ENCODE measurements at places on chromosomes 11 and 22. TPM values are rescaled to one million over a fixed set of nuclear protein-coding genes. Genes with fewer than 3 reads are reported as not detected.

DNA sequence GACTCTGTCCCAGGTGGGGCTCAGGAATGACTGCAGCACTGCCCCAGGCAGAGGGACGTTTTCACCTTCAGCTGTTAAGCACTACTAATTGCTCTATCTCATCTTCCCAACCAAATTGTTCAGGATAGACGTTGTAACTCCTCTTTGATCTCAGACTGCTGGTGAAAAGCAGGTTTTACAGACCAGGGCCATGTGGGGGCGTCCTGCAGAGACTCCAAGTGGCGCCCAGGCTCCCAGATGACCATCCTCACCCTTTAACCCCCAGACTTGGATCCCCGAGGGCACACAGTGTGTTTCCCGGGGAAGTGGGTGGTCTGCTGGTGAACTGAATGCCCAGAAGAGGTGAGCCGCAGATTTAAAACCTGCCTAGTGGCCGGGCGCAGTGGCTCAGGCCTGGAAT lies 23.9 kb downstream of the FADD start:
- no peaks in the 10 kb centered on the region for H3K27me3 ChIP-seq
- DNase-seq, result no peak
- H3K36me3 ChIP-seq, result no peaks in the 10 kb centered on the region
- H3K4me1 ChIP-seq, result peaks cover 11% of the 10 kb centered on the region
- no peak overlapping the region for H3K4me3 ChIP-seq
- no peak overlapping the region for H3K27ac ChIP-seq

- H3K36me3 ChIP-seq, result no peaks in the 10 kb centered on the region
- no peak for DNase-seq
- no peak overlapping the region for H3K27ac ChIP-seq
- H3K27me3 ChIP-seq, result no peaks in the 10 kb centered on the region
- no peak overlapping the region for H3K4me3 ChIP-seq
These were observed 13.4 kb upstream of the HYLS1 start for GRCh38 chr11:125873881-125874555.

- H3K4me1 ChIP-seq, result no peaks in the 10 kb centered on the region
- H3K36me3 ChIP-seq, result no peaks in the 10 kb centered on the region
- no peak overlapping the region for H3K4me3 ChIP-seq
- no peak overlapping the region for H3K27ac ChIP-seq
These were observed 3.0 kb downstream of the OR8D1 start for GRCh38 chr11:124310721-124311120.

DNA sequence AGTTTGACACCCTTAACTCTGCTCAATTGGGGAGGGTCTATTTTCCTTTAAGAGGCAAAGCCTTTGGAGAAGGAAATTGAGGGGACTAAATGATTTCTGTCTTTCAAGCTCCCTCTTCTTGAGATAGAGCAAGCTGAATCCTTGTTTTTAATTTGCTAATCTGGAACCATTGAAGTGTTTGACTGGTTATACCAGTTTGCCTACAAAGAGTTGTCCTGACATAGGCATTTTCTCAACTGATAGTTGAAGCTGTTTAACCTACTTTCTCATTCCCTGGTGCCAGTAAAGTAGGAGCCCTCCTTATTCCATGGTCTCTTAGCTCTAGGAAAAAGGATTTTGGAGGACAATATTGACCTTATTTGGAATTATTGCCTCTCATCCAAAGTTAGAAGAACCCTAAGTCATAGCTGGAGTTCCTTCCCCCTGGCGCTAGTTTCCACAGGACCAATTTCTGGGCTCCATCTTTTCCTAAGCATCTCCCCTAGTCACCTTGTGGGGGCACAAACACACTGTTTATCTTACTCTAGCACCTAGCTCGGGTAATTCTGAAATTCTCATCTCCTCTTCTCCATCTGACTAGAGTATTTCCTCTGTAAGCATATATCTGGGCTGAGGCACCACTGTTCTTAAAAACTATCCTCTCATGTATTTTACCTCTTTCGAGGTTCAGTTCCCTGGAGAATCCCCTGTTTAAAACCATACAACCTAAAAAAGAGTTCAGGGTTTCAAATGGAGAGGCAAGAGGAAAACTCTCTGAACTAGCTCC lies 7.4 kb downstream of the ZDHHC5 start:
- H3K27me3 ChIP-seq, result no peaks in the 10 kb centered on the region
- no peaks in the 10 kb centered on the region for H3K4me1 ChIP-seq
- DNase-seq, result no peak
- peaks cover 15% of the 10 kb centered on the region for H3K36me3 ChIP-seq

- no peak for DNase-seq
- H3K4me3 ChIP-seq, result no peak overlapping the region
- no peaks in the 10 kb centered on the region for H3K4me1 ChIP-seq
- no peaks in the 10 kb centered on the region for H3K36me3 ChIP-seq
- no peaks in the 10 kb centered on the region for H3K27me3 ChIP-seq
These were observed 37.6 kb downstream of the CYB5R2 start for GRCh38 chr11:7635708-7636107.

GRCh38 chr11:9231848-9232177 lies 33.3 kb downstream of the DENND5A start:
- DNase-seq, result no peak
- H3K4me3 ChIP-seq, result peak overlapping the region; percentile 50
- H3K36me3 ChIP-seq, result no peaks in the 10 kb centered on the region
- no peak overlapping the region for H3K27ac ChIP-seq
- H3K27me3 ChIP-seq, result peaks cover 13% of the 10 kb centered on the region

DNA sequence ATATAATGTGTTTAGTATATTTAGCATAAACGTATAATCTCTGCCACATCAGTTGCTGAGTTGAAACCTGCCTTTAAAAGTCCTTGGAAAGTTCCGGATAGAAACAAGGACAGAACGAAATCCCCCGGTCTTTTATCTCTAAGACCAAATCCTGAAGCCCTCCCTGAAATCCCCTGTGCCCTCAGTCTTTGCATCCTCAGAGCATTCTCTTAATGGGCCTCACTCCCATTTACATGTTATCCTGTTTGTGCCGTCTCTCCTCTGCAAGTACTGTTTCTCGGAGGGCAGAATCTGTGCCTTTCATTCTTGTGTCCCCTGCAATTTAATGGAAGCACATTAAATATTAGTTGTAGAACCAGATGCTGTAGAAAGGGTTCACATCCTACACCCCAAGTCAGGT lies 56.0 kb downstream of the ZNRF3 start:
- no peak overlapping the region for H3K27ac ChIP-seq
- no peak overlapping the region for H3K4me3 ChIP-seq
- no peaks in the 10 kb centered on the region for H3K27me3 ChIP-seq
- DNase-seq, result no peak
- H3K4me1 ChIP-seq, result peaks cover 4% of the 10 kb centered on the region
- no peaks in the 10 kb centered on the region for H3K36me3 ChIP-seq

DNA sequence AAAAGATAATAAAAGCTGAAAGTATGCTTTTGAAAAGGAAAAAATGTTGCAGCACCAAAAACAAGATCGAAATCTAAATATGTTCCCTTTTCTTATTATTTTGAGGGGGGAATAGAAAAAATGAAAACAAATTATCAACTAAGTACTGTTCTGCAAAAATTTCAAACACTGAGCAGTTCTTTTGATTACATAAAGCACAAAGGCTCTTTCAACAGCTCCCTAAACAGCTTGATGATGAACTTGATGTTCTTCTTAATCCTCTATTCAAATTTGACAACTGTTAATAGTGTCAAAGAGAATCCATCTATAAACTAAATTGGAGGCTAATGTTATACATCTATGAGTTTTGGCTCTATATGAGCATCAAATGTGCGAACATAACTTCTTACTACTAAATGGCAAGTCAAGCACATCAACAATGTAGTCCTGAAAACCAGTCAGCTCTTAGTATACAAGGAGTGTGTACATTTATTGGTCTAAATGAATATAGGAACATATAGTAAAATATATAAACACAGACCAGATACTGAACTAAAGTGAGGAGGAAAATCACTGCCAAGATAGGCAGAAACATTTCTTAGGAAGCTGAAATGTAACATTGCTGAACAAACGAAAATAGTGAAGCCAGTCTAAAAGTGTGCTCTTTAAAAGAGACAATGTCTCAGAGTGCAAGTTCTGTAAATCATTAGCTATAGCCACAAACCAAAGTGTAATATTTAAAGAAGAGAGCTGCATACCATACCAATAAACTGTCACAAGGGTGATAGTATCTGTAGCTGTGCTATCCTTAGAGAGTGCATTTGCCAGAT lies 94.3 kb downstream of the SOX6 start:
- no peaks in the 10 kb centered on the region for H3K4me1 ChIP-seq
- no peaks in the 10 kb centered on the region for H3K36me3 ChIP-seq
- H3K4me3 ChIP-seq, result no peak overlapping the region
- no peak for DNase-seq

- H3K27ac ChIP-seq, result no peak overlapping the region
- DNase-seq, result no peak
- H3K4me1 ChIP-seq, result no peaks in the 10 kb centered on the region
- no peak overlapping the region for H3K4me3 ChIP-seq
These were observed 50.1 kb downstream of the MUC6 start for GRCh38 chr11:986270-986951.

- H3K27me3 ChIP-seq, result no peaks in the 10 kb centered on the region
- no peak overlapping the region for H3K27ac ChIP-seq
- H3K4me1 ChIP-seq, result peaks cover 8% of the 10 kb centered on the region
- DNase-seq, result no peak
These were observed 26.9 kb upstream of the SCUBE1 start for GRCh38 chr22:43370036-43370435.

GRCh38 chr22:47295982-47296381 lies 533.5 kb downstream of the TBC1D22A start:
- H3K27ac ChIP-seq, result no peak overlapping the region
- H3K27me3 ChIP-seq, result no peaks in the 10 kb centered on the region
- no peaks in the 10 kb centered on the region for H3K4me1 ChIP-seq
- H3K36me3 ChIP-seq, result no peaks in the 10 kb centered on the region

DNA sequence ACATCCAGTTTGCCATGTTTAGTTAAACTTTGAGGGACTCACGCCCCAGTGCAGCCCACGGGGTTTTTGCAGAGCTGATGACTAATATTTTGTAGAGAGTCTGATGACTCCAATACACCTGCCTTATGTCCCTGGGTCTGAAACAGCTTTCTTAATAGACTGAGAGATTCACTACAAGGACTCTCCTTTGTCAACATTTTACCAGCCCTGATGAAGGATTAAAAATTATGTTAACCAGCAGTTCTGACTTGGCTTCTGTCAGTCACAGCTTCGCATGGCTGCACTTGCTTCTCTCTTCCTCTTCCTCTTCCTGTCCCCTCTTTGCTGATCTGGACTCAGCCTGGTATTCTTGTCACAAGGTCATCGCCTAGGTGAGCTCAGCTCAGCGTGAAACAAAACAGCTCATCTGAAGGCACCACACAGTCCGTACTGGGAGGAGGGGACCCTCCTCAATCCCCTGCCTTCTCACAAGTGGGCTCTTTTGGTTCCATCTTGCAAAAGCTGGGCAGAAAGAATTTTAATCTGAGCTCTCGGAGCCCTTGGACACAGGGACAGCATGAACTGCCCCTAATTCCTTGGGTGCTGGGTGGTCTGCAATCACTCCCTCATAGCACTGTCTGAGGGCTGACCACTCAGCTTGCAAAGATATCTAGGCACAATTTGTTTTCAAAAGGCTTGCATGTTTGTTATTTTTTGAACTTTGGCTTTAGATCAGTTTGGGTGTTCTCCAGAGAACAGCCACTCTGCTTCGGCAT lies 38.1 kb upstream of the POU2AF1 start:
- DNase-seq, result no peak
- no peaks in the 10 kb centered on the region for H3K4me1 ChIP-seq
- H3K4me3 ChIP-seq, result no peak overlapping the region
- no peaks in the 10 kb centered on the region for H3K27me3 ChIP-seq
- H3K36me3 ChIP-seq, result no peaks in the 10 kb centered on the region
- H3K27ac ChIP-seq, result no peak overlapping the region

DNA sequence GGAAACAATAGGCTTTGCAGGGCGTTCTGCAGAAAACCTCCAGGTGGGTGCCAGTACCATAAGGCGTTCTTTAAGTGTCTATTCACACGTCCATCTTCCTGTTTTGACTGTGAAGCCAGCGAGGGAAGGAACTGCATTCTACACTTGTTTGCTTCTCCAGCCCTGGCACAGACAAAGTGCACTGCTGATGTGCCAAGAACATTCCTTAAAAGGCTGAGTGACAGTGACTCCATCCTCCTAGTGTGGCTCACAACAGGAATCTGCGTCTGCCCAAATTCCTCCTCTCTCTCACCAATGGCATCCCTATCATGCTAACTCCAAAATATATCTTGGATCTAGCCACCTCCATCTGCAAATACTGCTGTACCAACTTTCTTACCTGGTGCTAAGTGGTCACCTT lies 407.4 kb upstream of the SYN3 start:
- no peaks in the 10 kb centered on the region for H3K36me3 ChIP-seq
- no peak for DNase-seq

DNA sequence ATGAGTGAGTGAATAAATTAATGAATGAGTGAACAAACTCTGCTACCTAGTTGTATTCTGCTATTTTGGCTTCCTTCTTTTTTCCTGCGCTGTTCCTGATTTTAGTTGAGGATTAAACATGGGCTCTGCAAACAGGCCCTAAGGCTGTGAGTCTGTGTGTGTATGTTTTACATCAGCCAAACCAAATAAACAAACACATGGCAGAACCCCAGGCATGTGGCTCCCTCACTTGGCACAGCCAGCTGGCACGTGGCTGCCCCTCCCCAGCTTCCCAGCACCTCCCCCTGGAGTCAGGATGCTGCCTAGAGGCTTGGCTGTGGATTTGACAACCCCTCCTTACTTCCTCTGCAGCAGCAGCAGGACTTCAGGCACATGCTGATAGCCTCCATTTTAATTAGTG lies 593.2 kb downstream of the INSC start:
- H3K27me3 ChIP-seq, result no peaks in the 10 kb centered on the region
- no peak for DNase-seq
- H3K27ac ChIP-seq, result no peak overlapping the region
- H3K4me1 ChIP-seq, result peaks cover 9% of the 10 kb centered on the region
- H3K36me3 ChIP-seq, result no peaks in the 10 kb centered on the region

- H3K27me3 ChIP-seq, result no peaks in the 10 kb centered on the region
- H3K4me1 ChIP-seq, result no peaks in the 10 kb centered on the region
- H3K36me3 ChIP-seq, result no peaks in the 10 kb centered on the region
- H3K4me3 ChIP-seq, result no peak overlapping the region
These were observed 42.3 kb upstream of the HMGXB4 start for GRCh38 chr22:35214968-35215367.

GPHA2 gene
- 0.97 TPM for total RNA-seq

MIOX gene
- 0.30 TPM for total RNA-seq

GAB2 gene
- 9.5 TPM for total RNA-seq

TTC17 gene
- 57.2 TPM for total RNA-seq

BACE1 gene
- 7.7 TPM for total RNA-seq

MYBPC3 gene
- total RNA-seq, result not detected

CDKN1C gene
- 12.8 TPM for total RNA-seq

SOX10 gene
- total RNA-seq, result 2.7 TPM

TBX1 gene
- total RNA-seq, result 0.28 TPM

CDC42EP2 gene
- total RNA-seq, result 11.7 TPM

Measured in H1 (cell line).